Activated CD4-positive, alpha-beta T cell treated with anti-CD3 and anti-CD28 coated beads for 1 hour (primary cell): ENCODE measurements at places on chromosomes 12 and 14.
A peak's percentile ranks its signal among the peaks of the same experiment; 100 is the strongest.

- no peak for DNase-seq
These were observed 7.8 kb downstream of the NIN start for GRCh38 chr14:50823051-50823761.

DNA sequence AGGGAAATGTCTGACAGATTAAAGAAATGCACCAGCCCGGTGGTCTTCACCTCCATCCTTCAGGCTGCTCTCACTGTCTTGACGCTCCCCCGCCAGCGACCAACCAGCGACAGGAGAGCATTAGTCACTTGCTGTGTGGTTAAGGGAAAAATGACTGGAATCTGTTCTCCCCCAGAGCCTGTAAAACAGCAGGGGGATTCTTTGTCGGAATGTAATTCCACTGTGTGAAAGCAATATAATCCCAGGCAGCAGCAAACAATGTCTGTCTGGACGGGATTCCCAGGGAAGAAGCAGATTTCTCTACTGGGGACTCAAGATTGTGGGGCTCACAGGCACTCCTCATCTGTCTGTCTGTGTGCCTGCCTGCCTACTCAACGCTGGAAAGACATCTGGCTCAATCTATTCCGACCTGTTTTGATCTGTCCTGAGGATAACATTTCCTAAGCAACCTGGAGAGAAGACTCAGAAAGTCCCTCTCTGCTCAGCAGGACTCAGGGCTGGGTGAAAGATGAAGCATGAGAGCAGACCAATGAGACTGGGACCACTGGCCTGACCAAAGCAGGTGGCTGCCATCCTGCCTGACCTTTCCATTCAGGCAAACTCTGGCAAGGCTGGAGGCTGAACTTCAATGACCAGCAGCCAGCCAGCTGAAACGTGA is 54.6 kb downstream of the NUAK1 start:
- DNase-seq: no peak

GRCh38 chr12:40827683-40828592 is 135.7 kb downstream of the CNTN1 start:
- DNase-seq: no peak

DNA sequence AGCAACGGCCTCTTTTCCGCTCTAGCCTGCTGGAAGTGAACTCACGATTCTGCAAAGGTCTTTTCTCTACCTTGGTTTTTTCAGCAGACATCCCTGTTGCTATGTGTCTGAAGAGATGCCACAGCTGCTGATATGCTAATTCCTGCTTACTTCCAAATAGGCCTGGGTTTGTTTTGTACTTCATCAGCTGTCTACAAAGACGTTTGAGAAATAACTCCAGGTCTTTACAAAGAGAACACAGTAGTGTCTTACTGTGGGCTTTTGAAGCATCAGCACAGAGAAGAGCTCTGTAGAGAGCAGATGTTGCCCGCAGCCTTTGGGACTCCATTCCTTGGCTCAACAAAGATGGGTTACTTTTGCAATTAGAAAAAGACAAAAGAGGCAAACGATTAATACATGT is 1366.5 kb downstream of the AACS start:
- no peak for DNase-seq

DNA sequence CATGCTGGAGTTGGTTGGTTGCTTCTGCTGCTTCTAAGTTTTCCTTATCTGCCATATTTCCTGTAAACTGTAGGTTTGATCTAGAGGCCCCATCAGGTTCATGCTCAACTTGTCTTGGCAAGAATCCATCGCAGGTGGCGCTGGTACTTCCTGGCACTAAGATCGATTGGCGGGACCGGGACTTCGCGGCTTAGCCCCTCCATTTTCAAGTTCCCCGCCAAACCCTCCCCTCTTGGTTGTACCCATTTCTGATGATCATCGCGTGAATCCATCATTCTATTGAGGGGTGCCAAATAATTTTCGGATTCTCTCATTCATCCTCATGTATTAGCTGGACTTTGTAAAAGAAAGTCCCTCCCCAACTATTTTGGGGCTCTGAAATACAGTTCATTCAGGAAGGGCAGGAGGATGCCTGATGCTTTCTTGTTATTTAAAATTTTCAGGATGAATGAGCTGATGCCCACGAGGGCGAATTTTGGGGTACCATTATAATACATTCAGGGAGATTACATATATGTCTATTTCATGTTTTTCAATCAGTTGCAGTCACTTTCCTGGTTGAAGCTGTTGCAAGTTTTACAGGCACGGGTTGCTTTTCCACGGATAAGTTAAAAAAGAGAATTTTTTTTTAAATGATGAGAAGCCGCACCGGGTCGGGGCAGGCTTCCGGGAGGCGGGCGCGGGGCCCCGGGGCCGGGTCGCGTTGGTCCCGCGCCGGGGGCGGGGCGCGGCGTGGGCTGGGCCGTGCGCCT is 395 bp upstream of the BRI3BP start:
- DNase-seq: peak; percentile 69

DNA sequence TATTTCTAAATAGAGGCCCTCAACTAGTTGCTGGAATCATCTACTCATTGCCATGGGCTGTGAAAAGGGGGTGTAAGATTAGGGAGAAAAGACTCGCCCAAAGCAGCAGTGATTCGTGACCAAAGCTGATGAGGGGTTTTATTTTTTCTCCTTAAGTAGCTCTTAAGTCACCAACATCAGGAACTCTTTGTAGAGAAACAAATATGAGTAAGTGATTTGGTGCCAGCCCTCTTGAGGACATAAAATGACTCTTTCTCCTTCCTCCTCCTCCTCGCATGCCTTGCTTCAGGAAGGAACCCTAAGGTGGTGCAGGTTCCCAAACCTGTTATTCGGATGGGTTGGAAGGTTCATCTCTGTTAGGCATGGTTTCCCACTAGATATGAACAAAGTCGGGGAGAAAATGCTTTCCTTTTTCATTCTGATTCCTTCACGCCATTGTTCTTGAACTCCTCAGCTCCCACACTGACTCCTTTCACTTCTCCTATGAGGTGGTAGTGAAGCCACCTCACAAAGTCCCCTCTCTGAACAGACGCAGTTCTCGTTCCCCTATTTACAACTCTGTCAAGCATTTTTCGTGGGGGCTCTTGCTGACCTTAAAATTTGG is 113.4 kb downstream of the ETV6 start:
- no peak for DNase-seq

- DNase-seq: no peak
These were observed 58.9 kb downstream of the FBXO34 start for GRCh38 chr14:55329999-55330710.

DNA sequence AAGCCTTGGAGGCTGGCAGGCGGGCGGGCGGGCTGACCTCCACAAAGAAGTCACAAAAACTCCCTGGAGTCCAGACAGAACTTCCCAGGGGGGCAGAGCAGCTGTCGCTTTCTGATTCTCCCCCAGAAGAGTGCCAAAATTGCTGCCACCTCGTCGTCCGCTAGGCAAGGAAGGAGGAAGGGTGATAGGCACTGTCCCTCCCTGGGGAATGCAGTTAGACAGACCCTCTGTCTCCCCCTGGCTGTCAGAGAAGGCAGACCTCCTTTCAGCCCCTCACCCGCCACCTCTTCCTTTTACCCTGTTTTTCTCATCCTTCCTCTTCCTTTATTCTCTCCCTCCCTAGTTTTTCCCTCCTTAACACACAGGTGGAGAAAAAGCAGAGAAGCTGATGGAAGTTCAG is 18.7 kb downstream of the GRIN2B start:
- no peak for DNase-seq

- DNase-seq: no peak
These were observed 824 bp downstream of the OAS1 start for GRCh38 chr12:112907415-112908157.

- DNase-seq: no peak
These were observed 28.7 kb downstream of the CRACR2A start for GRCh38 chr12:3723916-3724805.
